Left hindlimb (tissue), 1 donor: ENCODE measurements at places on chromosomes 11 and 22.

DNA sequence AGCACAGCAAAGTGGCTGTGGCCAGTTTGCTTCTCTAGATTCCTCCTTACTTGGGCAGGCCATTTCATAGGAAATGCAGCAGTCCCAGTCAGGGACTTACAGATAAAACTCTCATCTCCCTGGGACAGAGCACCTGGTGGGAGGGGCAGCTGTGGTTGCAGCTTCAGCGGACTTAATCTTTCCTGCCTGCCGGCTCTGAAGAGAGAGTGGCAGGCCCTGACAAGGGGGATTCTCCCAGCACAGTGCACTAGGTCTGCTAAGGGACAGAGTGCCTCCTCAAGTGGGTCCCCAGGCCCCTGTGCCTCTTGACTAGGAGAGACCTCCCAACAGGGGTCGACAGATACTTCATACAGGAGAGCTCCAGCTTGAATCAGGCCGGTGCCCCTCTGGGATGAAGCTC lies 1649.1 kb downstream of the LRRC4C start:
- DNase-seq: no peak

- no peak for DNase-seq
Observed at GRCh38 chr11:91433284-91434010, 791.2 kb upstream of the FAT3 start.

DNA sequence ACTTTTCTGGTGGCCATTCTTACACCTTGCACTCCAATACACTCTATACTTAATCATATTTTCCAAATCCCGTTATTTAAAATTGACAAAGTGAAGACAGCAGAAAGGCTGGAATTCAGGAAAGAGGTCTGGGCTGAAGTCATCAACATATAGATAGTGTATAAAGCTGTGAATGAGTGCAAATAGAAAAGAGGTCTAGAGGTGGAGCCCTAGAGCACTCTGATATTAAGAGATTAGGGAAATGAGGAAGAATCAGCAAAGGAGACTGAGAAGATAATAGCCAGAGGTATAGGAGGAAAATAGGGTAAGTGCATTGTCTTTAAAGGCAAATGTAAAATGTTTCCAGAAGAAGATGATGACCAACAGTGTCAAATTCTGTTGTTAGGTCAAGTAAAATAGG lies 7.9 kb downstream of the CTR9 start:
- no peak for DNase-seq

DNA sequence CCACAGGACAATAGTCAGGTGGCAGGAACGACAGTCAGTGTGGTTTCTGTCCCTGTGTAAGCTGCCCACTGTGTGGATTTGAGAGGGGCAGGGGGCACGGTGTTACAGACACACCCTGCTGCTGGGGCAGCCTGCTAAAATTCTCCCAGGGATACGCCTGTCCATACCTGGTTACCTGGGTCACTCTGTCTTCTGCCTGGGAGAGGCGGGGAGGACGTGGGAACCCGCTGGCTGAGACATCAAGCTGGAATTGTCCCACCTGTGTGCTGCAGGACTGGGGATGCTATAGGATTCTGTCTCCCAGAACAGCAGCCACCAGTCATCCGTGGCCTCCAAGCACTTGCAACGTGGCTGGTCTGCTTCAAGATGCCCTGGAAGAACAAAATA lies 63.8 kb upstream of the LINC01488 start:
- DNase-seq: peak; percentile 15

- no peak for DNase-seq
Observed at GRCh38 chr22:27331526-27332281, 469.9 kb downstream of the MN1 start.

- DNase-seq: peak; percentile 84
Observed at GRCh38 chr11:22666688-22667439, 453 bp downstream of the GAS2 start.

DNA sequence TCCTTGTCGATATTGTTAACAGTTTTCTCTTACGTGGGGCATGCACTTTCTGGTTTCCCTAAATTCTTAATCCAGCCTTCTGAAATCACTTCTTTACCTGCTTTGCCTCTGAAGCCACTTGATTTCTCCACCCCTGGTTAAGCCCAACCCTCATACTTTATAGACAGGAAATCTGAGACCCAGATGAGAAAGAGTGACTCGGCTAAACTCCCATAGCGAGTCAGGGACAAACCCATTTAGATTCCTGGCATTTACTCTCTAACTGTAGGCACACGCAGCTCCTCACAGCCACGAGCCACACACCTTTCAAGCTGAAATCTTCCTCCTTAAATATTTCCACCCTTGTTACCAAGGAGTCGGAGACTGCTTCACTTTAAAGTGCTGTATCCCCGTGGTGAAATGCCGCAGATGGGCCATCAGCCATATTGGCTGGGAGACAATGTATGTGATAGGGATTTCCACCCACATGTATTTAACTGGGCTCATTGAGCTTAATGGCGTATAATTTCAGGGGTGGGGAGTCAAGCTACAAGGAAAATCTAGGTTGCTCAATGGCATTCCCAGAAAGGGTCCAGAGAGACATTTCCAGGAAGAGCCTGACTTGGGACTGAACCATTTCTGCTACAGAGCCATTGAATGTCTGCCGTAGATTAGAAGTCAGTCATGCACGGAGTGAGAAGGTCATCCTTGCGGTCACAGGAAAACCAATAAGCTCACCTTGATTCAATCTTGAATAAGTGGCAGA lies 49.9 kb upstream of the GRK3 start:
- DNase-seq: no peak

GRCh38 chr11:114326151-114326550 lies 30.0 kb downstream of the NNMT start:
- DNase-seq: no peak

- no peak for DNase-seq
Observed at GRCh38 chr22:33116841-33117547, 58.8 kb upstream of the SYN3 start.

DNA sequence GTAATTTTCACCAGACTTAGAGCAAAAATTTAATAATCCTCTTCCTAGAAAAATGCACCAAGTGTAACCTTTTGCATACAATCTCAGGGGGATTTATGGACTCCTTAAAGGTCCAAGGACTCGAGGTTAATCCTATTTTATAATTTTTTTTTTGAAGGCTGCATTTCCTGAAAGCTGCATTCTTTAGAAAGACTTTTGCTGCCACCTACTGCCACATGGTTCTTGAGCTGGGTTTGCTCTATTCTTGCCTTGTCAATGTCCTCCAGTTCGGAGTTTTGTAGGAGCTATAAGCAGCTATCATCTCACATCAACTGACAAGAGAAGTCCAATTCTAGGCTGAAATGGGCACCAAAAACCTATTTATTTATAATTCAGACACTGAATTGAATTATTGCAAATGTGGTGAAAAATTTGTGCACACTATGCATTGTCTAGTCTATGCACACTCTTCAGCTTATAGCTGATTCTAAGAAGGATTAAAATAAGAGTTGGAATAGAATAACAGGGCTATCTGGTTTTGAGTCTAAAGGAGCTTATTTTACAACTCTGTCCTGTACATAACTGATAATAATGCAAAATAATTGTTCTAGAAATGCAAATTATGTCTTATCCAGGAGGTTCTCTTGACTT lies 31.3 kb downstream of the TRAF6 start:
- DNase-seq: no peak

DNA sequence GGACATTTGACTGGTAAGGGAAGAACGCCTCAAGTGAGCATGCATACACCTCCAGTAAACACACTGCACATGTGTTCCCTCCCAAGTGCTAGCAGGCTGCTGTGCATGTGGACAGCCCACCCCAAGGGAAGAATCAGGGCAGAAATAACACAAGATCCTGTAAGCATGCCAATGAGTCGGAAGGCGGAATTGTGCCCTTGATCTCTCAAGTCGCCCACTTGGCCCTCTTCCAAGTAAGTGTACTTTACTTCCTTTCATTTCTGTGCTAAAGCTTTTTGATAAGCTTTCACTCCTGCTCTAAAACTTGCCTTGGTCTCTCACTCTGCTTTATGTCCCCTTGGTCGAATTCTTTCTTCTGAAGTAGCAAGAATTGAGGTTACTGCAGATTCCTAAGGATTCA lies 139.6 kb downstream of the TRPC6 start:
- DNase-seq: no peak

DNA sequence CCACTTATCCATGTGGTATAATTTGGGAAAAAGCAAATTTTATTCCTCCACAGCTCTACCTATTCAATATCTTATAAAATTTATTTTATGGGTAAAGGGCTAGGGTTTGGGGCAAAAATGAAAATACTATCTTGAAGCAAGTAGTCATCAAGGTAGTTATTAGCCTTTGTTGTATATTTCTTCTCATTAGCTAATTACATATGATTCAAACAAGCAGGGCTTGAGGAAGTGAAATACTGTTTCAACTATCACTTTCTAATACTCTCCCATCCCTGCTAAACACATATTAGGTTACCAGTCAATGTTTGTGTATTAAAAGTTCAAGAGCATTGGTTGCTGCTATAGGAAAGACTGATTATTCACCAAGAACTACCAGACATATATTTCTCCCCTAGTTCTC lies 517.3 kb downstream of the METTL15 start:
- DNase-seq: no peak

DNA sequence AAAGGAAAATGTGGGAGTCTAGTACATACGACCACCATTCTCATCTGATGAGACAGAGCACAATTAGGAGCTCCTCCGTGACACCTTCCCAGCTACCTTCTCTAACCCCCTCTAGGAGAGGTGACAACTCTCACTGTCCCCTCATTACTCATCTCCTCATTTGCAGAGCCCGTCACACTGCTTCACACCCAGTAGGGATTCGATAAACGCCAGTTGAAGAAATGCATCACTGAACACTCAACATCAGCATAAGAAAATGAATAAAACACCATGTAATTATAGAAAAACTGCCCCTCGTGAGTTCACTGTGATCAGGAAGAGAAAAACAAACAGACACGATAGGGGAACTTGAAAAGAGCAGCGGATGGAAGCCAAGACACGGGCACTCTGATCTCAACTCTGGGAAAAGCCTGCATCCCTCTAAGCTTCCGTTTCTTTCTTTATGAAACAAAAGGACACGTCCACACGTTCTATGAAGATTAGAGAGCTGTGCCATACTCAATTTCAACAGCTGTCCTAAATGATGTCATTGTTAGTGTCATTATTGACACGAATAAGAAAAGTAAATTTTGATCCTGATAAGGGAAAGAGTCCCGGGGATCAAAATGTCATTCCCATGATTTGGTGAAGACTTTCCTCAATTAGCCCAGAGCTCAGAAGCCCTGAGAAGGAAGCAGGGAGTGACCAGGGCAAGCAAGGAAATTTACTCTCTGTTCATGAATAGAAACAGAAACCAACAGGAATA lies 356.9 kb downstream of the LARGE1 start:
- no peak for DNase-seq

DNA sequence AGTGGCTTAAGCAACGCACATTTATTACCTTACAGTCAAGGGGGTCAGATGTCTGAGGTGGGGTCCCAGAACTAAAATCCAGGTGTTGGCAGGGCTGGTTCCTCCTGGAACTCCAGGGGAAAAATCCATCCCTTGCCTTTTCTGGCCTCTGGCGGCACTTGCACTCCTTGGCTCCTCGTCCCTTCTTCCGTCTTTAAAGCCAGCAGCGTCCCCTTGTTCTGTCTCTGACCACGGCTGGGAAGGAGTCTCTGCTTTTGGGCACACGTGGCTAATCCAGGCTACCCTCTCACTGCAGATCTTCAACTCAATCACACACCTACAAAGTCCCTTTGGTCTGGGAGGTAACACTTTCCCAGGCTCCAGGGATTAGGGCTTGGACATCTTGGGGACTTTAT lies 73.5 kb upstream of the WNT7B start:
- peak; percentile 20 for DNase-seq

- DNase-seq: peak; percentile 82
Observed at GRCh38 chr11:46918083-46918787, at the start of gene LRP4. Gene LRP4, minus strand, starts transcription at chr11:46918550. Its CDS starts 171 bp downstream, at chr11:46918379.

- peak; percentile 20 for DNase-seq
Observed at GRCh38 chr11:70506986-70507385, 108.7 kb downstream of the CTTN start.

DNA sequence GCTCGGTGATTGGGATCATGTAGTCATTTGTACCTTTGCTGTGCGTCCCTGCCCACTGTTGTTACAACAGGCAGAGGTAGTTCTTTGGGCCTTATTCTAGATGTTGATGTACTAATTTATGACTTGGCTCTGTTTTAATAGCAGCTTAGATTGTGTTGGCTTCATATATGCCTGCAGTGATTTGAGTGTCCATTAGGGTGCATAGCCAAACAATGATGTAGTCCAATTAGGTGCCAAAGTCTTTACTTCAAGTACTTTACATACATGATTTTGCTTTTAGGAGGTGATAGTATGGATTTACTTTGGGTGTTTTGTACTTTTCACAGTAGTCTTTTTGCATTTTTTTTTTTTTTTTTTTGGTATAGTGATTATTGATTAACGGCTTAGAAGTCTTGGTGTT lies 46.4 kb downstream of the PPP6R3 start:
- DNase-seq: no peak

DNA sequence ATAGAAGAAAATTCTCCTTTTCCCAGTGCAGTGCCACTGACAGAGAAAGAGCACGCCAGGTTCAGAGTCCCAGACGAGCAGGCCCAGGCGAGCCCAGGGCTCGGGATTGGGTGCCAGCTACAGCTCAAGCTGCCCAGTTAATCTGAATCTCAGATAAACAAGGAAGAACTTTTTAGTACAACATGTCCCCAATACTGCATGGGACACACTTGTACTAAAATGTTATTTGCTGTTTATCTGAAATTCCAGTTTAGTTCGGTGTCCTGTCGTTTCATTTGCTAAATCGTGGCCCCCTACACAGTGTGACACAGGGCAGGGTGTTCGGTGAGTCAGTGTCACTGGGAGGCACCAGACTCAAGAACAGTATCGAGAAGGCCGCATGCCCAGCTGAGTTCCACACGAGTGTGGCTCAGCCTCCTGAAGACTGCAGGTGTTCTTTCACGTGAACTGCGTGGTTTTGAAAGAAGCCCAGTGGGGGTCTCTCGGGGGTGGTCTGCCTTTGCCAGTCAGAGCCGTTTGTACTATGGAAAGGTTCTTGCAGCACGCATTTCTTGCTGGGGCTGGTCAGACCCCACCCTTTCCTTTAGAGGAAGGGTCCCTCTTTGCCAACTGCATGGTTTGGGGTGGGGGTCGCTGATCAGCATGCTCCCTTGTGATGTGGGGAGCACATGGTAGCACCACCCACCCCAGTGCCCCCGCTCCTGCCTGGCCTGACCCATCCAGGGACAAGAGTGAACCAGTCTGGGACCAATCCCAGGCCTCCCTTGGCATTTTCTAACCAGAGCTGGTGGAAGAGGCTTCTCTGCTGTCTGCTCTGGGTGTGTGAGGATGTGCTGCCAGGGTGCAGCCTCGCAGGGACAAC lies 115.6 kb upstream of the B3GAT1 start:
- DNase-seq: no peak

- no peak for DNase-seq
Observed at GRCh38 chr11:64900263-64900678, 16.7 kb downstream of the ATG2A start.

- peak; percentile 96 for DNase-seq
Observed at GRCh38 chr11:126415128-126415527, 59.6 kb downstream of the ST3GAL4 start.

DNA sequence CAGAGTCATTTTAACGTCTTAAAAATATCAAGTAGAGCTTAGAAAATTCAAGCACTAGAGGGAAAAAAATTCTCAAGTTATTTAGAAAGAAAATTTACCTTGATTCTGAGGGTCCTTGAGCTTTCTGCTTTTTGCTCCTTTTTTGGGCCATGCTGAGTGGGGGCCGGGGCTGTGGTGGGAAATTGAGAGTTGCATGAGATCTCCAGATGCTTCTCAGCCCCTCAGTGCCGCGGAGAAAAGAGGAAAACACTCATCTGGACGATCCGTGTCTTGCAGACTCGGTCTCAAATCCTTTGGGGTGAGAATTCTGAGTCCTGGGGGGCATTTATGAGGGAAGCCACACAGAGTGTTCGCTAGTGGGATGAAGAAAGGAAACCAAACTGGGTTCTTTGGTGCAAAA lies 700.8 kb downstream of the TBC1D22A start:
- DNase-seq: no peak
